ENCODE measurements at places on chromosomes 2 and 18. TPM values are rescaled to one million over a fixed set of nuclear protein-coding genes. Genes with fewer than 3 reads are reported as not detected.

DNA sequence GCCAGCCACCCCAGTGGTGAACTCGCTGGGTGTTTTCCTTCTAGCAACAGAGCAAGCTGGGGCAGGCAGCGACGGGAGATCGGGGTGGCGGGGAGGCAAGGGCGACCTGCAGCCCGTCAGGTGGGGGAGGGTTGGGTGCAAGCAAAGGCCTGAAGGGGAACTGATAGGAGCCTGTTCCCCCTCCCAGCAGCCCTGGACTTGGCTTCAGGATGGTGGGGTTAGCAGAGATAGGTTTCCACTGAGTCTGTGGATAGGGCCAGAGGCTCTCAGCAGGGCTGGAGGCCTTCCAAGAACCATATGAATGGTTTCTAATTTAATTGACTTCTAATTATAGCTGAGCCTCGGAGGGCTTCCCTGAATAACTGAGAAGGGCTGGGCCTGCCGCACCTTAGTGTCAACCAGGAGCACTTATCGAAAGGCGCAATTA, 55.3 kb downstream of the EDAR start:
- DNase-seq = no peak

DNA sequence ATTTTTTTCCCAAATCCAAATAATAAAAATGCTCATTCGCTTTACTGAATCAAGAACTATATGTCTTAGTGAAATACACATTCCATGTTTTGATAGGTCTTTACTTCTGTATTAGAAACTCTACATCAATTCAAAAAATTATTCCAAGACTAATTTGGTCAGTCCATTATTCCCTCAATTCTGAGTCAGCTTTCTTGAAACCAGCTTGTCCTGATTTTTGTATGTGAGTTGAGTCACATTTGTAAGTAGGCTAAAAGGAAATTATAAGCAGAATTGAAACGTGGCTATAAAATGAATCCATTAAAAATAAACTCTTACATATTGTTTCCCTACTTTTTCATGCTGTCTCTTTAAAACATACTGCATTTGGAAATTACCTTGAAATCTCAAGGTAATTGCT, 113.0 kb downstream of the DNER start:
- no peak for DNase-seq

DNA sequence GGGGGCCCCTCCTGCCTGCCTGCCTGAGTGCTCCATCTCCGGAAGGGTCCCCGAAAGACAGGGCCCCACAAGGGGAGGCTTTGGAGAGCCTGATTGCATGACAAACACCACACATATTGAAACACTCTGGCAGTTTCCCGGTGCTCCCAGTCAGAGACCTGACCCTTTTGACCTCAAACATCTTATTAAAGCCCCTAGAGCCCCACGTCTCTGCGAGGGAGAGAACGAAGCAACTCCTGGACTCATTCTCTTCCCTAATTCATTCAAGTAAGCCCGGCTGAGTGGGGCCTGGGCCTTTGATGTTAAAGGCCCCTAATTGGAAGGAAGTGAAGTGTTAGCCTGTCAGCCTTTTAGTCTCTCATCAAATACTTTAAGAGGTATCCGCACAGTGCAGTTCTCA, 335.6 kb downstream of the CYRIA start:
- no peak for DNase-seq

DNA sequence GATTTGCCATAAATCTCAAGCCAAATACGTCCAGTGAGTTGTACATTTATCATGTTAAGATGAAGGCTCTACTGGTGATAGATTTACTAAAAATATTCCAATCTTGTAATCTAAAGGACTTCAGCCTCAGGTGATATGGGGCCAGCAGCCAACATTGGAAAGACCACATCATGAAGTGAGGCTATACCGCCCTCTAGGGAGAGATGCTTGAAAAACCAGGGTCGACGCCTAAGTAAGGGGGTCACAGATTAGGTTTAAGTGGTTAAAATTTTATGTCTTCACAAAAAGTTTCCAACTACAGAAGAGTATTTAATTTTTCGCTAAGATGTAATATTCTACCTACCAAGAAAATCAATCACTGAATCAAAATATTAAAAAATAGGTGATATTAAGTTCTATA, 33.3 kb downstream of the DOCK10 start:
- DNase-seq = peak; percentile 66

DNA sequence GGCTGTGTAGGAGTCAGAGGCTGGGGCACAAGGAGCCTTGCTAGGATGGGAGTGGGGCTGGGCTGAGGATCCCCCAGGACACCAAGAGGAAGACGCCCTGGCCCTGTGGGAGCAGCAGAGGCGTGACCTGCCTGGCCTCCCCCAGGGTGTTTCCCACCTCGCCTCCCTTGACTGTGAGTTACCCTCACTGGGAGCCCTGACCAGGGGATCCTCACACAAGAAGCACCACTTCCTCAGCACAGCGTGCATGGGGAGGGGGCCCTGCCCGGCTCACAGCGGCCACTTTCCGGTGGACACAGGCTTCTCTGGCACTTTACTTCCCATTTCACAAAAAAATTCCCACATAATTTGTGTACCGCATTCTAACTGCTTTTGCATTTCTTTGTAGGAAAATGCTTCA, 187.7 kb downstream of the EIPR1 start:
- no peak for DNase-seq

The CCL20 gene
- not detected for total RNA-seq

The CENPO gene
- 17.5 TPM for total RNA-seq

The CRYGD gene
- not detected for total RNA-seq

The FZD7 gene
- 10.2 TPM for total RNA-seq

The FSIP2 gene
- total RNA-seq = not detected

The SLC16A14 gene
- total RNA-seq = 0.29 TPM

All from Karpas-422 (cell line).